Stimulated activated CD8-positive, alpha-beta memory T cell treated with anti-CD3 and anti-CD28 coated beads, Interleukin-15, amount 100 ng/mL, for 4 hours (primary cell): ENCODE measurements at places on chromosomes 6 and 20.

DNA sequence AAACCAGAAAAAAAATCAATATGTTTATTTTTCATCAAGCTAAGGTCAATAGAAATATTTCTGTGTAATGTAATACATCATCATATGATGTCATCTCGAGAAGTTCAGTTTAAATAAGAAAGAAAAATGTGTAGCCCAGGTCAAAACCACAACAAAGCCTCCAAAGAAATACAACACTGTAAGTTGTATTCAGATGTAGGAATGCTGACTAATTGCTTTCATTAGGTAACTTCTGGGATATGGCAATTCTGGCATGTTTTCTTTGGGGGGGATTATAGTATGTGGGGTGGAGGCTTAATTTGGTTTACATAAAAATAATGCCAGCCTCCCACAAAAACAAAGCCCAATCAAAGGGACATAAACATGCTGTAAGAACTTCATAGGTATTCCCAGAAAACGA lies 881.8 kb upstream of the CITED2 start:
- DNase-seq = no peak

- DNase-seq = no peak
These were observed 15.2 kb downstream of the DNMT3B start for GRCh38 chr20:32777177-32777956.

DNA sequence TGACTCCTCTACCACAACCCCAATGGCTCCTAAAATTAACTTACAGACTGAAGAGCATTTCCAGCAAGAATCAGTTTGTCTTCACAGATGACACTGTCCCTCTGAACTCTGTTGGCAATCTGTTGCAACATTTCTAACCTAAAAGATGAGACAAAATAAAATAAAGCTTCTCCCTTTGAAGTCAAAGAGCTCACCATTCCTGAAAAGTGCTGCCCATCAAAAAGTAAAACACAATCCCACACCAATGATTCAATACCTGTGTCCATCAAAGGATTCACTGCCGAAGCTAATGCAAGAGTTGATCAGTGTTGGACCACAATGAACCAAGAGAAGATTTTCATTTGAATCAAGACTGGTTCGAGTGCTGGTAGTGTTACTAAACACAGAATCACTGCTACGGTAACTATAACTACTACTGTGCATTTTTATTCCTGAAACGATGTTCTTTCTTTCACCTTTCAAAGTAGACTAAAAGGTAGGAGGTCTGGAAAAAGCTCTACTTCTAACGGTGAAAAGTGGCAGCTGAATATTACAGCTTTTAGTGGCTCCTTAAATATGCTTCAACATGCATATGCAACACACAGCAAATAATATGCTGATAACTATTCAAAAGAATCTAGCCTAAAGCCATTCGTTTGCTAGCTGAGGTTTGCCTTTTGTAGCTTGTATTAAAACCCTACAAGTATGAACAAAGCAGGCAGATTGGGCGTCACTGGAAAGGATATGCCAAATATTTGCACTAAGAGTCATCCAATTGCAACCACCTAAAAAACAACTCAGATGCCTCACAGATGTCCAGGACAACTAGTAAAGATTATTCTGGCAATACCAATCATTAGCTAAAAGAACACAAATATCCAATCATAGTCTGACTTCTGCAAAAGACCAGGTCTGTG lies at the start of gene DST:
TSS of gene DST (minus strand) at position 524 of the 896 bp plus-strand sequence.
- DNase-seq = no peak

DNA sequence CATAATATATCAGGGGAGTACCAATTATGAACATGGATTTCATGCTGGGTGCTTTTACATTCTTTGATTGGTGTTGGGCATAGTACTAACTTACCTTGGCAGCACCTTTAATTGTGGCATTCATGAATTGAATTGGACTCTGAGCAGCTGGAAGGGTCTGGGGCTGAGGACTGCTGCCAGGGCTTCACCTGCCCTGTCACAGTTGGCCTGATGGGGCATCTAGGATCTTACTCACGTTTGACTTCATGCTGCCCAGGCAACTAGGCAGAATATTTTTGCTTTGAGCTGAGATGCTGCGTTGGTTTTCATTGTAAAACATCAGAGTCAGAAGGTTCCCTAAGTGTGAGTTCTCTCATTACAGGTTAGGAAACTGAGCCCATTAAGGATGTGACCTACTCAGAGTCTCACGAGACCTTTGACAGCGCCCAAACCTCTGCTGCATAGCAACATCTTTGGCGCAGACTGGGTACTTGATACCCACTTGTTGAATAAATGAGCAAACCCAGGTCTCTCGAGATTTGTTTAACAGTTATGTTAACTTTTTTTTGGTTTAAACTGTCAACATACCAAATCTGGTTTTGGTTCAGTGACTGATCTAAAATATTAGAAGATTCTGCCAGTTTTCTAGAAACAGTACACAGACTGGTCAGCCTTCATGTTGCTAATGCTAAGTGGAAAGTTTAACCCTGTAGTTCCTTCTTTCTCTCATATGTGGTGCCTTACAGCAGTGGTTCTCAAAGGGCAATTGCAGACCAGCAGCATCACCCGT lies 104.9 kb downstream of the TCP11 start:
- DNase-seq = no peak

DNA sequence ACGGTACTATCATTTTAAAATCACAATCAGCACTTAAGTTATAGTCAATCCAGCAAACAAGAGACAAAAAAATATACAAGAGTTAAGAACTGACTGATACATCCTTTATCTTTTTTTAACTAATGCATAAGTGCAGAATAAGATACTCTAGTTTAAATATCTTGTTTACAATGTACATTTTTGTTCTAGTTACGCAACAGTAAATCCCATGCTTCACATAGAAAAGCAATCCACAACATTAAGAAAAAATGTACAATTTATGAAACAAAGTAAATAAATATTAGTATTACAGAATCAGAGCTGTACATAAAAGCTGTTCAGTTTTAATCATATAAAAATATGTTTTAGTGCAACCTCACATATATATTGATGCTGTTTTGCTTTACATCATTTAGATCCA lies 192.6 kb downstream of the HIVEP2 start:
- DNase-seq = no peak

GRCh38 chr20:55597526-55597925 lies 407.8 kb downstream of the CBLN4 start:
- no peak for DNase-seq

DNA sequence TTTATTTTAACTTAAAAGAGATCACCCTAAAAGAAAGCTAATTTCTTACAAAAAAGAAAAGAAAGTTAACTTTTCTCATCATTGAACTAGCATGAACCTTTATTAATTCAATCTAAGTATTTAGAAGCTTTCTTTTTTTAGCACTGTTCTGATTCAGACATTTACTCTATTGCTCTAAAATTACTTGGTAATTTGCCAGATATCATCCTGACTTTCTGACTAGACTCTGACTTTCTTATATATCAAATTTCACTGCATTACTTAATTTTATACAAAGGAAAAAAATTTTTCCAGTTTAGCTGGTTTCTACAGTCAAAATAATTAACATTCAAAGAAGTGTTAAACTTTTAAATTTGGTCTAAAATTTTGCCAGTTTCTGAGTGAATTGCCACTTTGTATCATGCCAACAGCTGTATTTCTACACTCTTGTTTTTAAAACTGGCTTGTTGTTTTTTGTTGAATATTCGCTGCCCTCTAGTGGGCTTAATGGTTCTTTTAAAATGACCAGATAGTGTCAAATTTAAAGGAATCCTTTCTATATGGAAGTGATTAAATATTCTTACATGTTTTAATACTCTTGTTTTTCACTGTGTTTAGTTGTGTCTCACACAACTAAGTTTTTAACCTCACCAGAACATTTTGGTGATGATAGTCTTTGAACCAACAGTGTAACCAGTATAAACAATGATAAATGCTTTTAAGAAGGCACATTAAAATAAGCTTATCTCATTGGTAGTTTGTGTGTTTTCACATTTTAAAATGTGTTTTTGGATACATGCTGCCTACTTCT lies 102.0 kb downstream of the POPDC3 start:
- DNase-seq = no peak

GRCh38 chr6:73362869-73363536 lies 545 bp downstream of the KHDC3L start:
- DNase-seq = no peak

DNA sequence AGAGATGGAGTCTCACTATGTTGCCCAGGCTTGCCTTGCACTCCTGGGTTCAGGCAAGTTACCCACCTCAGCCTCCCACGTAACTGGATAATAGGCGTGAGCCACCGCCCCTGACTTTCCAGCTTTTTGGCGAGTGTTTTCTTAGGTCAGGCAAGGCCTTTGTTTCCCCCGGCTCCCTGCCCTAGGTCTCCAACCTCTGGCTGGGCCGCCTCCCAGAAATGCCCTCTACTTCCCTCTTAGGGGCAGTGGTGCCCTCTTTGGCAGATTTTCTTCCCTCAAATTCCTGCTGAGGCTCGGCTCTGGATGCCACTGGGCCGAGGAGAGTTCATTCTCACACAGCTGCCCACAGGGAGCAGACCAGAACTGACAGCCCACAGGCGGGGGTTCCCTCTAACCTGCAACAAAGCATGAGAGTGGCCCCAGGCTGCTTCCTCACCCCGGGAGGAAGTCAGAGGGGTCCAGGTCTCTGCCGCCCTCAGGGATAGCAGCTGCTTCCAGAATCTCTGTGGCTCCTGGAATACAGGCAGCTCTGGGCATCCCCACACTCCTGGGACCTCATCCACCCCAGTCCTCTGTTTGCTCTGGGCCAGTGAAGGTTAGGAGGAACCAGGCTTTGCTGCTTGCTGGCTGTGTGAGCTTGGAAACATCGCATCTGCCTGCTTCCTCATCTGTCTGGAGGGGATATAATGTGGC lies 56.5 kb downstream of the TCP11 start:
- DNase-seq = no peak

DNA sequence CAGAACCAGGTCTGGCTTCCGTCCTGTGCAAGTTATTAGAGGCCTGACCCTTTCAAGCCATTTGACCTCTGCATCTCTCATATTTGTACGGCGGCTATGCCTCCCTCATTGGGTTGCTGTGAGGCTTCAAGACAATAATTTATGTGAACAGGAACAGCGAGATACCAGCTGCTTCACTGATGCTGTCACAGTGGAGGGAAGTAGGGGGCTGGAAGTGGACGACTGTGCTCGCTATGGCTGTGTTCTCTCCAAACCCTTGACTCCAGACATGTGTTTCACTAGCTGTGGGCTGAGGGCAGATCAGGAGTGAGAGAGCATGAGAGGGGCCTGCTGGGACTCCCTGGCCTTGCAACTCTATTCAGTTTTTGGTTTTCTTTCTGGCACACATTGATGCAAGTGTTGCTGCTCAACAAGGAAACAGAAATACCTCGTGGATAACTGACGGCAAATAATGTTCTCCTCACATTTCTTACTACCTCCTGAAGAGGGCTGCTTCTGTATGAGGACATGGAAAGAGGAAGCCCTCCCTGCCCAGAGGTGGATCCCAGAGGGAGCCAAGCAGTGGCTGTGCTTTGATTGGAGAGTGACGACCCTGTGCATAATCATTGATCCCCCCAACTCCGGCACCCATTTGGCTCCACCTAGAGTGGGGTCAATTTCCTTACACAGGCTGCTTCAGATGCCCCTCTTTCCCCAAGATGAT lies 34.7 kb upstream of the SCP2D1 start:
- no peak for DNase-seq

GRCh38 chr6:17987697-17988421 lies 424 bp upstream of the KIF13A start:
- DNase-seq = peak; percentile 11

- DNase-seq = no peak
These were observed 60.9 kb downstream of the GFRAL start for GRCh38 chr6:55388211-55388610.

- no peak for DNase-seq
These were observed 24.2 kb upstream of the SNX9 start for GRCh38 chr6:157798851-157799250.

GRCh38 chr6:55705451-55706440 lies 126.8 kb upstream of the HMGCLL1 start:
- DNase-seq = no peak

DNA sequence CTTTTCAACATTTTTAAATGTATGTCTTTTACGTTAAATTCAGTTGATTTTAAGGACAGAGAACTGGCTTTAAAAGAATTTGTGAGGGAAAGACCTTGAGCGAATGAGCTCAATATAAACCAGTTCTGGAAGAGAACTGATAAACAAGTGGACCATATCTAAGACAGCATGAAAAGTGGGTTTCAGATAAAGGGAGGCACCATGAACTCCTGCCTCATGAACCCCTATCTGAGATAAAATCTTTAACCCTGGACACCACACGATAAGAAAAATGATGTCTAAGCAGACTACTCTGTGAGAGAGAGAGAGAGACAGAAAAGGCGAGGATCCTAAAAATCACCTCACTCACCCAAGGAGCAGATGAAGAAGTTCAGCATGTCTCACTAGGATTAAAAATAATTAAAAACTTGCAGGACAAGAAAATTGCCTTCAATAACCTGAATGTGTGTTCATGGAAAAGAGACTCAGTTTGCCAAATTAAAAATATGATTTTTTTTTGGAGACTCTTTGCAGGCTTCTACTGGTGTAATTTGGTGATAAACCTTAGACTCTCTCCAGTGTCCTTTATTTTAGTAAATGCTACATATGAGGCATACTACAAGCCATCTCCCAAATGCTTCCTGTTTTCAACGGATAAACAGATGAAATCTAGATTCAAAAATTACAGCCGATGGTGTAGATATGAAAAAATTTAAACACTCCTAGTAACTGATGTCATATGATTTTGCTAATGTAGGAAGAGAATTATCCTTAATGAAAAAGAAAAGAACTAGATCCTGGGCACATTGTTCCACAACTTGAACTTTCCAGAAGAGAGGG lies 299.5 kb downstream of the ADGB start:
- DNase-seq = no peak

- no peak for DNase-seq
These were observed 407.4 kb upstream of the RGS17 start for GRCh38 chr6:153538491-153538890.

DNA sequence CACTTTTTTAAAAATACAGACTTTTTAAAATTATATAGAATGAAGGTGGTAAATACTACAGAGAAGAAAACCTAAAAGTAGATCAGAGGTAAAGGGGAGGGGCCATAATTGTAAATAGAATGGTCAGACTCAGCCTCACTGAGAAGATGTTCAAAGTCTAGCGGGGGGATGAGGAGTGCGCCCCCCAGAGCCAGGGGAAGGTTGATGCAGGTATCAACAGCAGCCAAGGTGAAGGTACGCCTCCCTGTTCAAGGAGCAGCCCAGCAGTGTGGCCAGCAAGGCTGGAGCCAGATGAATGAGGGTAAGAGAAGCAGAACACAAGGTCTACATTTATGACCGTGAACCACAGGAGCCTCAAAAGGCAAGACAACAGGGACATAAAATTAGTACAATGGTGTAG lies 204.1 kb downstream of the PTPRT start:
- DNase-seq = no peak

GRCh38 chr6:52595000-52595795 lies 18.3 kb upstream of the TRAM2 start:
- no peak for DNase-seq

- no peak for DNase-seq
These were observed 348.9 kb upstream of the AGPAT4 start for GRCh38 chr6:161622779-161623178.

- DNase-seq = no peak
These were observed 199.7 kb downstream of the FOXC1 start for GRCh38 chr6:1809291-1809988.

DNA sequence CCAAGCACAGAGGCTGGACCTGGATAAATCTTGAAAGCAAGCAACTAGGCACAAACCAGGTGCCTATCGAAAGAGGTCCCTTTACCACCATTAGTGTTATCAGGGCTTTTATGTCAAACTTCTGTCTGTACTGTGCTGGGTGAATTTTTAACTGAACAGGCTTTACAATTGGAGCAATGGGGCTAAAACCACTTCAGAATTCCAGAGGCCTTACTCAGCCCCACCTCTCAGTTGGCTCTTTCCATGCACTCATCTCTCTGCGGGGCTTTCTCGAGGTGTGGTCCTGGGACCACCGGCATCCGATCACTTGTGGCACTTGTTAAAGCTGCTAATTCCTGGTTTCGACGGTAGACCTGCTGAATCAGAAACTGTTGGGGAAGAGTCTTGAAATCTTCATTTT lies 232.5 kb downstream of the SOX4 start:
- no peak for DNase-seq
